ENCODE measurements at places on chromosomes 2 and 18.

- no peak for DNase-seq
Measured at GRCh38 chr2:212990697-212991096, 160.7 kb downstream of the IKZF2 start.

- DNase-seq: no peak
Measured at GRCh38 chr18:46322411-46322891, 218.3 kb downstream of the HAUS1 start.

- no peak for DNase-seq
Measured at GRCh38 chr2:167626961-167627360, 620.4 kb downstream of the STK39 start.

- DNase-seq: no peak
Measured at GRCh38 chr2:120729406-120730399, 6.0 kb upstream of the GLI2 start.

GRCh38 chr18:80250740-80251364, 3.5 kb upstream of the PARD6G start:
- DNase-seq: no peak

GRCh38 chr2:205834796-205835195, 152.5 kb downstream of the NRP2 start:
- no peak for DNase-seq

- no peak for DNase-seq
Measured at GRCh38 chr2:203463266-203463678, 71.8 kb downstream of the RAPH1 start.

GRCh38 chr18:8065284-8065683, 498.2 kb downstream of the PTPRM start:
- DNase-seq: no peak

- DNase-seq: no peak
Measured at GRCh38 chr2:240196716-240197461, 56.4 kb upstream of the OTOS start.

Measured in stimulated activated CD4-positive, alpha-beta T cell treated with anti-CD3 and anti-CD28 coated beads, Interleukin-4, amount 100 ng/mL, for 4 hours (primary cell).